ENCODE measurements at places on chromosomes 13 and 19.

DNA sequence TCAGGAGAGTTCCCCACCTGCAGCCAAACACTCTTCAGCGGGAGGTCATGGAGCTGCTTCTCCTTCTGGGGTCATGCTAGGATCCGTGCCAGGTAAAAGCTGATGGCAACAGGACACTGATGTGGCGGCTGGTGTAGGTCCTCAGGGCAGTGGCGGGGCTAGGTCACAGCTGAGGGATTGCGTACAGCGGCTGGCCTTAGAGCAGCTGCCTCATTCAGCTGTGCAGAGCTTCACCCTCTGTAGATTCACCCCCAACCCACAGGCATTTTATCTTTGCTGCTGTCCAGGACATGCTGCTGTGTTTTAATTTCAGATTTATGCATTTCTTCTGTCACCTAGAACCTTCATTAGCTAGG, 2.3 kb downstream of the MCF2L start:
- no peak for DNase-seq

- no peak for DNase-seq
Measured at GRCh38 chr13:29105779-29106178, 285.6 kb downstream of the MTUS2 start.

DNA sequence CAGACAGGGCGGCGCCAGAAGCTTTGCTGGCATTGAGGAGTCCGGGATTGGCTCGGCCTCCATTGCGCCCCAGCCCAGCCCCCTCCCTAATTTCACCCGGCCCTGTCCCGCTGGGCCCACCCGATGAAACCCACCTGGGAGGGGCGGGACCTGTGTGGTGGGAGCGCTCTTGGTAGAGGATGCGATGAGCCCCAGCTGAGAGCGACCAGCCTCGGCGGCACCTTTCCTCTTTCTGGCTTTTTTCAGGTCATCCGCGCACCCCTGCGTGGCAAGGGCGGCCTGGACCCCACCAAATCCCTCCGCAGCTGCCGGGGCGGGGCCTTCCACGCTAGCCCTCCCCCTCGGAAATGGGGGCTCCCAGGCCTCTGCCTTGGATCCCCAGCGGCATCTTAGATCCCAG, at the start of gene ZGLP1:
Gene ZGLP1, minus strand, starts transcription at position 393 of the 400 bp plus-strand sequence.
- DNase-seq = no peak

GRCh38 chr13:91946498-91947070, 548.2 kb downstream of the GPC5 start:
- no peak for DNase-seq

GRCh38 chr19:39307822-39308530, 11.8 kb downstream of the IFNL1 start:
- DNase-seq = no peak

GRCh38 chr13:55361141-55361540, 1779.6 kb upstream of the PRR20A start:
- no peak for DNase-seq

- DNase-seq = peak; percentile 53
Measured at GRCh38 chr19:54462655-54463530, 685 bp downstream of the LENG9 start.

- no peak for DNase-seq
Measured at GRCh38 chr19:2815923-2816322, 3.7 kb upstream of the ZNF554 start.

- DNase-seq = no peak
Measured at GRCh38 chr13:36528105-36528504, 95.8 kb downstream of the CCNA1 start.

GRCh38 chr19:708154-709143, at the start of gene PALM:
Gene PALM (plus strand): TSS chr19:708935. CDS start chr19:709147, 212 bp downstream.
- DNase-seq = no peak

DNA sequence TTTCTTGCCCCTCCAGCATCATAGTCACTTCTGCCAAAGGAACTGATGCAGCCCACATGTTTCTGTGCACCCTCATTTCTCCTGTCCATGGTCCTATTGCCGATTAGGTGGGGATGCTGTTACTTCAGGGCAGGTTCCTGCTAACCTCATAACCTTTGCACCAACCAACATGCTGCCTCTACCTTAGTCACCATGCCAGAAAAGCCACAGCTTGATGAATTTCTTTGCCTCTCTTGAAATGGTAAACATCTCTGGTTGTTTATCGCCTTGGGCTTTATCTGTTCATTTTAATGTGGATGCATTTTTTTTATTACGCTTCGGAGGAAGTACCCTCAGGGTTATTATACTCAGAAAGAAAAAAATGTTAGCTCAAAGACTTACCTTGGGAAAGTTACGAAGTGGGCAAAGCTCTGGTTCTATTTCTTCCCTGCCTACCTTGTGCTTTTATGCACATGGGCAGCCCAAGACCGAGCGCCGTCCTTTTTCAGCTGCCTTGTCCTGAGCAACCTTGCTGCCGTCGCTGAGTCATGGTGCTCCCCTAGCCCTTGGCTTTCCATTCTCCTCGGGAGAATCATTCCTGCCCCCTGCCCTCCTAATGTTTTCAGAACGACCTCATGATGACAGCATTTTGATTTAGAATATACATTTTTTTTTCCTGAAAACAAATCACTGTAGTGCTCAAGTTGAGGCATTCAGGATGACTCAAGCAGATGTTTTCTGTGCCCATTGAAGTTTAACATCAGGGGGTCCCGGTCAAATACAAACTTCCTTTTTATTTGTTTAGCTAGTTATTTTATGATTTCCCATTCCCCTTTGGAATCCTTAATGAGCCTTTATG, 280.0 kb downstream of the SHISA2 start:
- DNase-seq = no peak

DNA sequence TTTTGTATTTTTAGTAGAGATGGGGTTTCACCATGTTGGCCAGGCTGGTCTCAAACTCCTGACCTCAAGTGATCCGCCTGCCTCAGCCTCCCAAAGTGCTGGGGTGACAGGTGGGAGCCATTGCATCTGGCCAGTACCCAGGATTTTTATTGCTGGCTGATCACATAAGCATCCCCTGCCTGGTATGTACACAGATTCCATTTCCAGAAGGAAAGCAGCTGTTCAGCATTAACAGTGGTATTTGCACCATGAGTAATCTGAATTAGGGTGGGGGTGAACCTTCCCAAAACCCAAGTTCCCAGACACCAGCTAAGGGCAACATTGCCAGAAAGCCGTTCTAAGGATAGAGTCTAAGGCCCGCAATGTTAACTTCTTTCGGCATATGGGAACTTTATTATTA, 7.3 kb downstream of the ZNF555 start:
- peak; percentile 96 for DNase-seq

GRCh38 chr19:45171211-45171623, 6.8 kb downstream of the TRAPPC6A start:
- no peak for DNase-seq

GRCh38 chr13:73061876-73062275, 3.1 kb downstream of the KLF5 start:
- no peak for DNase-seq

GRCh38 chr19:41344162-41344561, 9.6 kb downstream of the TGFB1 start:
- DNase-seq = no peak

DNA sequence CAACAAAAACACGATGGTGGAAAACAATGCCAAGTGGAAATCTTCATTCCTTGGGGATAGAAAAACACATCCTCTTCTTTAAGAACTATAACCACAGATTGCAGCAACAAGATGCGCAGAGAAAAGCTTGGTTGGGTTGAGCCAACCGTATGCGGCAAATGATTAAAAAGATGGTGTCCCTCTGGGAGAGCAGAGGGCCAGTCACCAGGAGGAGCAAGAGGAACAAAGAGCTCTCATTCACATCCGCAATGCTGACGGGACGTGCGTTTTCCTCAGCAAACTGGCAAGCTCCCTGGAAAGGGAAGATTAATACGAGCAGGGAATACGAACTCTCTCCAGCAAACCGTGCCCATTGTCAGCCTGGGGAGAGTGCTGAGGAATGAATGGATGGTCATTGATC, 141.6 kb downstream of the KATNAL1 start:
- peak; percentile 45 for DNase-seq

DNA sequence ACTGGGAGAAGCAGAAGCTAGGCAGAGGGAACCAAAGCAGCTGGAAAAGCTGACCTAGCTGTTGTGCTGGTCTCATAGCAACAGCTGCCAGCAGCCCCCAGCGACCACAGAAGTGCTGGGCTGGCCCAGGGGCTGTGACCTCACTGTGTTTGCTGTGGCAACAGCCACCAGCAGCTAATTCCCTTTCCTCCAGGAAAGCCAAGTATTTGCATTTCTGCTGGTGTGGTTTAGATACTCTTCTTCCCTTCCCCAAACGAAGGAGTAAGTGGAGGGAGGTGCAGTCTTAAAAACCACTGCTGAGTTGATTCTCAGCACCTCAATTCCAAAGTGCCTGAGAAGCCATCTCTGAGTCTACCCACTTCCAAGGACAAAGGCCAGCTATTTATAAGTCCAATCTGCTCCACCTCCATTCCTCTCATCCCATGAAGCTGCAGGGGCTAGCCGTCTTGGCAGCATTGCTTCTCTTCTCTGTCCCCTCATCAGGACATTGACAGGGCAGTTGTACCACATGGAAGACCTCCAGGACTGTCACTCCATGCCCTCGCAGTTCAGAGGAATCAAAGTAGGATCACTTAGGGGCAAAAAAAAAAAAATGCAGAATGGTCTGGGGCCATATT, 11.5 kb upstream of the CCDC97 start:
- peak; percentile 96 for DNase-seq

- no peak for DNase-seq
Measured at GRCh38 chr19:46484656-46485055, 11.0 kb downstream of the PNMA8B start.

GRCh38 chr19:40236026-40236355, 9.5 kb upstream of the CCNP start:
- DNase-seq = no peak

- no peak for DNase-seq
Measured at GRCh38 chr13:101612735-101613134, 160.3 kb downstream of the ITGBL1 start.

- no peak for DNase-seq
Measured at GRCh38 chr19:16594681-16595091, 22.5 kb upstream of the SLC35E1 start.

- no peak for DNase-seq
Measured at GRCh38 chr19:50423279-50424113, 4.8 kb downstream of the SPIB start.

GRCh38 chr19:51688671-51689571, 4.2 kb upstream of the SPACA6 start:
- peak; percentile 92 for DNase-seq

DNA sequence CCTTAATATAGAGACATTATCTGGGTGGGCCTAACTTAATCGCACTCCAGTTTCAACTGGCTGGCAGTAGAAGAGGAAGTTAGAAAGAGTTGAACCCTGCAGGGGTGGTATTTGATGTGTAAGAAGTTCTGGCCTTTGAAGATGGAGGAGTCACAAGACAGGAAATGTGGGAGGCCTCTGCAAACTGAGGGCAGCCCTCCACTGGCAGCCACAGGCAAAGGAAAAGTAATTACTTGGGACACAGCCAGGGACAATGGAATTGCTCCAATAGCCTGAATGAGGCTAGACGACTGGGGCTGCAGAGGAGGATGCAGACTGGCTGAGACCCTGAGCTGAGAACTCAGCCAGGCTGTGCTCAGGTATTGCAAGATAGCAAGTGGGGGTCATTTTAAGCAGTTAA, 703.3 kb upstream of the ARGLU1 start:
- DNase-seq = no peak

GRCh38 chr19:33572929-33573328, 48.8 kb upstream of the CHST8 start:
- DNase-seq = no peak

GRCh38 chr19:50764409-50764808, 5.9 kb upstream of the GPR32 start:
- DNase-seq = no peak

Data from LHCN-M2 (cell line).